ENCODE measurements at places on chromosomes 1 and 21. TPM values are rescaled to one million over a fixed set of nuclear protein-coding genes. Genes with fewer than 3 reads are reported as not detected.

Gene PCAT6
- total RNA-seq, result not detected

Gene OR2T33
- not detected for total RNA-seq

Gene CCDC185
- not detected for total RNA-seq

Gene C1orf185
- not detected for total RNA-seq

Gene ADAMTS4
- total RNA-seq, result 1.8 TPM

Gene DCST2
- not detected for total RNA-seq

Gene RPE65
- total RNA-seq, result not detected
